Stimulated activated CD4-positive, alpha-beta T cell treated with anti-CD3 and anti-CD28 coated beads, Interleukin-4, amount 100 ng/mL, for 1 hour (primary cell): ENCODE measurements at places on chromosomes 1 and 21.

GRCh38 chr1:175968486-175969172, 225.2 kb upstream of the TNR start:
- DNase-seq = no peak

DNA sequence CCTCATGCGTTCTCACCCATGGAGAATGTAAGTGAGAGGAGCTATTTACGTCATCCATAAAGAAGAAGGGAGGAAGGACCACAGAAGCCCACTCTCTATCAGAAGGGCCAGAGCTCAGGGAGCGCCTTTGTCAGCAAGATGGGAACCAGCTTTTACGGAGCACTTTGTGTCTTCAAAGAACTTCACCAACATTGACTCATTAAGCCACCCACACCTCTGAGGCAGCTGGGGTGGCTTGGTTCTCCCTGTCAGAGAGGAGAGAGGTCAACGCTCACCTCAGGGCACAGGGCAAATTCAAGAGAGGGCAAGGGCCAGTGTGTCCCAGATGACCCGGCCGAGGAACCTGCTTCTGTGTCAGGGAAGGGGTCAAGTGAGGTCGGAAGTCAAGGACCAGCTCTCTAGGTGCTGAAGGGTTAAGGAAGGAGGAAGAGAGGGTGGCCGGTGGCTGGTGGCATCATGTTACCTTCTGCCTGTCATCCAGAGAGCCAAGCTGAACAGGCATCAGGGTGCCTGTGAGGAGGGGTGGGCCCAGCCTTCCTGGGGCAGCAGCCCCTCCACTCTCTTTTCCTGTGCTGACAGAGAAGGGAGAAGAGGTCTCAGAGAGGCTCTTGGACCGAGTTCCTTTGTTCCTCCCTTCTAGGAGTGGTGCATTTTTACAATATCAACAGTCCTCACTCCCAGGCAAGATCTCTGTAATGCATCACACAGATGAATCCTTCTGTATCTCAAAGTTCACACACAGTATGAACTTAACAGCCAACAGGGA, 109.0 kb downstream of the ETS2 start:
- DNase-seq = no peak

- no peak for DNase-seq
Measured at GRCh38 chr1:15081102-15081501, 72.4 kb upstream of the TMEM51 start.

DNA sequence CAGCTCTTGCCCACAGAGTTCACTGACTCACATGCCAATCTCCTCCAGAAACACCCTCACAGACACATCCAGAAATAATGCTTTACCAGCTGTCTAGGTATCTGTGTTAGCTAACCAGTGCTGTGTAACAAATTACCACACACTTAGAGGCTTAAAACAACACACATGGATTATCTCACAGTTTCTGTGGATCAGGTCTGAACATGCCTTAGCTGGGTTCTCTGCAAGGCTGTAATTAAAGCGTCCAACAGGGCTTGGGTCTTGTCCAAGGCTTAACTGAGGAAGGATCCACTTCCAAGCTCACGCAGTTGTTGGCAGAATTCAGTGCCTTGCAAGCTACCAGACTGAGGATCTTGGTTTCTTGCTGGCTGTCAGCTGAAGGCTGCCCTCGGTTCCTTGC, 92.5 kb upstream of the RGS4 start:
- DNase-seq = no peak

DNA sequence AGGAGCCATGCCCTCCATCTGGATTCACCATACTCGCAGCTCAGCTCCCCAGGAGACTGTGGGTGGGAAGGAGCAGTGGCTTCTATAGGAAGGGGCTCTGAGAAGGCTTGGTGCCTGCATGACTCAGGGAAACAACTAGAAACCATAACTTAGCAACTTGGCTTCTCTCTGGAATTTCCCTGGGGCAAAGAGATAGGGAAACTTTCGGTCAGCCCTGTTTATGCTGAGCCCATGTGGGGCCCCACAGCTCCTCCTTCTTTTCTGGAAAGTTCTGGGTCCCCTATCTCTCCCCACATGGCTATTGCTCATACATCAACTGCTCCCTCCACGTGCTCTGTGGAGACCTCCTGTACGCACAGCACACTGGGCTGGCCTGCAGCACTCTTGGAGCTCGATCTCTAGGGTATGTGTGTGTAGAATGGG, 39.3 kb downstream of the PLEKHA6 start:
- DNase-seq = no peak

- no peak for DNase-seq
Measured at GRCh38 chr1:117605164-117605773, 579 bp upstream of the TENT5C start.

DNA sequence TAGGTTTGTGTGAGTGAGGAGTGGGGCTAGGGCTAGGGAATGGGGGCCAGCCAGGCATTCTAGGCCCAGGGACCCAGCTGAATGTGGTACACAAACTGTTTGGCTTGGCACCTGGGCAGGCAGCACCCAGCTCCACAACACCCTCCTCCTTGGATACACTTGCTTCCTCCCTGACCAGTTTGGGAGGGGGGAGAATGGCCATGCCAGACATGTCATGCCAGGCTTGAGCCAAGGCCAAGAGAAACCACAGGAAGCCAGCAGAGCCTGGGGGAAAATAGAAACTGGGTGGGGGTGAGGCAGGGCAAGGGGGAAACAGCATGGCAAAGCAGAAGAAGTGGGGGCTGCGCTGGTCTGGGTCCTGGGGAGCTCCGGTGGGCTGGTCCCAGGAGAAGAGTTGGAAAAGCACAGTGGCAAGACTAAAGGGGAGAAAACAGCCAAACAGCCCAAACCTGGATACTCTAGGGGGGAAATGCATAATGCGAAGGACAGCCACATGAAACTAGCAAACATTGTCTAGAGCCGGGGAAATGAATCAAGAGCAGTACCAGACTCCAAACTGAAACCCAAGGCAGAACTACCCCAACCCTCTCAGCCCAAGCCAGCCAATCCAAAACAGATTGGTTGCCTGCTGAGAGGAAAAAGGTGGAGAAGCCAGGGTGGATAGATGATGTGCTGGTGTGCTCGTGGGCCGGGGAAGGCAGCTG, 47.9 kb downstream of the LGR6 start:
- no peak for DNase-seq

DNA sequence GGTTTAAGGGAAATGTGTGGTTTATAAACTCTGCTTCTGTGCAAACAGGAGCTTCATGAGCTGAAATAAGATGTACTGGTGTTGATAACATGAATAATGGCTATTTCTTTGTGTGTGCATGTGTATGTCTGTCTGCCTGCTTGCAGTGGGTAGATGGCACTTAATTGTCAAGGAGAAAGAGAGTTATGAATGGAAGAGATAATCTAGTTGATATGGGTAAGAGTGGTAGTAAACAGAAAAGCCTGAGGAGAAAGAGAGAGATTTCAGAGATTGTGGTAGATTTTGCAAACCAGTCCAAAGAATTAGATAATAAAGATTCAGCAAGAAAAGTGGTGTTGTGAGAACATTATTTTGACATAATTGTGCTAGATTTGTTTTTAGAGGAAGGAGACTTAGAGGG, 7.7 kb downstream of the SUCO start:
- DNase-seq = no peak

GRCh38 chr1:183543619-183544204, 46.5 kb downstream of the NCF2 start:
- DNase-seq = no peak

GRCh38 chr1:184745929-184746638, 8.6 kb downstream of the EDEM3 start:
- no peak for DNase-seq

- DNase-seq = no peak
Measured at GRCh38 chr1:216183007-216183406, 240.2 kb downstream of the USH2A start.

DNA sequence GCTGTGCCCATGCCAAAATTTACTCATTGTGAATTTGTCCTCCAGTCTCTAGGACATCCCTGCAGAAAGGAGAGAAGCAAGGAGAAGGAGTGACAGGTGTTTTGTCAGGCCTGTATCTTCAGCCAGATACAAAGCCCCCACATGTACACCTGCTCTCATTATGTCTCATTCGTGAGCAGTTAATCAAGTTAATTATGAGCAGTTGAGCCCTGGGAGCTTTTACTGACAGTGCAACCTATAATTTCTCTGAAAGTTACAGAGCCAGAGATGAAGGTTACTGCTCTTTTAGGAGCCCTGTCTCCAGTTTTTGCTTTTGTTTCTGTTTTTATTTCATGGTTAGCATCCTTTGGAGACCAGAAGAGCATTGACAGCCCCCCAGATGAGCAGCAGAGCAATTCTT, 5.0 kb upstream of the ILDR2 start:
- no peak for DNase-seq

GRCh38 chr1:163068716-163069115, 445 bp upstream of the RGS4 start:
- DNase-seq = no peak

- no peak for DNase-seq
Measured at GRCh38 chr1:156664046-156664766, 13.0 kb downstream of the NES start.

DNA sequence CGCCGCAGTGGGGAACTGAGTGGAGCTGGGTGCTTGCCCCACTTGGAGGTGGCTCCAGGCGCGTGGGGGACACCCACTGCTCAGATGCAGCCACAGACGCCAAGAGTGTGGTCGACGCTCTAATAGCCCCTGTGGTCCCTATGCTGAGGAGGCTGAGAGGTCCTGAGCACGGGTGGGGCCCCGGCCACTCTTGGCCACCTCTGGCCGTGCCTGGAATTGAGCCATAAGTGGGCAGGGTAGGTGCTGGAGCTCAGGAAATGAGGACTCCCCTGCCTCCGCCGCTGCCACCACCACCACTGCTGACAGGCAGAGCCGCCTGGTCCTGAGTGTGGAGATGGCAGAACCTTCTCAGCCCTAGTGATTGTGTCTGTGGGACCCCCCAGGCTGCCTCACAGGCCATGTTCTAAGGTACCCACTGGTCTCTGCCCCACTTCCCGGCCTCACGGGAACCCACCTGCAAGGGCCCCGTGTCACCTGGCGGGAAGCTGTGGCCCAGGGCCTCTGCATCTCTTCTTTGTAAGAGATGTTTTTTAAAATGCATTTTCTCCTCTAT, 34.6 kb upstream of the DIP2A start:
- no peak for DNase-seq

GRCh38 chr21:33418691-33419090, 15.5 kb downstream of the IFNGR2 start:
- no peak for DNase-seq

GRCh38 chr1:169488157-169488556, 2.4 kb upstream of the SLC19A2 start:
- no peak for DNase-seq

- no peak for DNase-seq
Measured at GRCh38 chr21:34260277-34261008, 103.4 kb upstream of the KCNE2 start.

DNA sequence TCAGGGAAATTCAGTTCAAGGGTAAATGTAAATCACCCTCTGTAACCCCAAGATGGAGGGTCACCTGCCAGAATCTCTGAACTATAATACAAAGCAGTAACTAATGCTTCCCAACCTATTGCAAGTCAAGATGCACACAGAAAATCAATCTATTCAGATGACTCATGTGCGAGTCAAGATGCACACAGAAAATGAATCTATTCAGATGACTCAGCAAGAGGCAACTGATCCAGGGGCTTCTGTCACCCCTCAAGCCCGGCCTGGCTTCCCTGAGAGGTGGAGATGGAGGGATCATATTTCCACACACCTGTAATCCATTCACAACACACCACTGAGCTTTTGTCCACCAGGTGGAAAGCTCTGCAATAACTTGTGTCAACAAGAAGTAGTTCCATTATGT, 17.4 kb upstream of the HIVEP3 start:
- no peak for DNase-seq

DNA sequence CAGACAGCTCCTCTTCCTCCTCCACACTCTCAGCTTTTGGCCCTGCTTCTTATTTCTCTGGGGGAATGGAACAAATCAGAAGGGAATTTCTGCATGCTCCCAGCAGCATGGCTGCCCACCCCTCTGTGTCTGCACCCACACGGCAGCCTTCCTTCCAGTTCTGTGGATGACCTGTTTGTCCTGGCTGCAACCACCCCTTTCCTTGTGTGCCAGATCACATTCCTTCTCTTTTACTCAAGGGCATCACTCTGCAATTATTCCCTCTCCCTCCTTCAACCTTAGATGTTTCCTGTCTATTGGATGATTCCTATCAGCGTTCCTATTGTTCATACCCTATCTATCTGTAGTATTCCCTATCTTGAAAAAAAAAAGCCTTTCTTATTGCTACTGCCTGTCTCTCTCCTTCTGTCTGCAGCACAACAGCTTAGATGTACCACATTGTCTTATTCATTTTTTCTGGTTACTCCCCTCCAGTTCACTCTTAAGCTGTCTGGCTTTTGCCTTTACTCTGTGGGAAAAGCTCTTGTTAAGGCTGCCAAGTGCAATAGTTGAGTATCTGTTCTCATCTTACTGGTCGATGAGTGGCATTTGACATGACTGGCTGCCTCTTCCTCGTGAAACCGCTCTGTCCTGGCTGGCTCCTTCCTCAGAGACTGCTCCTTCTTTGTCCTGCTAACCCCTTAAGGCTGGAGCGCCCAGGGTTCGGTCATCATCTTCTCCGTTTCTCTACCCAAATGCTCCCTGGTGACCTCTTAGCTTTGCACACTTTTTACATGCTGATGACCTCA, 351.1 kb downstream of the CAMTA1 start:
- DNase-seq = no peak

DNA sequence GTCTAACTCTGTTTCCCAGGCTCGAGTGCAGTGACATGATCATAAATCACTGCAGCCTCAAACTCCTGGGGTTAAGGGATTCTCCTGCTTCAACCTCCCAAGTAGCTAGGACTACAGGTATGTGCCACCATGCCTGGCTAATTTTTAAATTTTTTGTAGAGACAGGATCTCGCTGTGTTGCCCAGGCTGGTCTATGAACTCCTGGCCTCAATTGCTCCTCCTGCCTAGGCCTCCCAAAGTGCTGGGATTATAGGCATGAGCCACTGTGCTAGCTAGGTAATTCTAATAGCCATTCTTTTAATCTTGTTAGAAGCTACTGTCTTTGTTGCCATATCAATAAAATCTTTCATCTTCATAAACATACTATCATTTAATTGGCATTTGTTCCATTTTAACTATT, 13.8 kb upstream of the MAST2 start:
- DNase-seq = no peak

GRCh38 chr1:214454569-214455396, 96.6 kb downstream of the PTPN14 start:
- no peak for DNase-seq

DNA sequence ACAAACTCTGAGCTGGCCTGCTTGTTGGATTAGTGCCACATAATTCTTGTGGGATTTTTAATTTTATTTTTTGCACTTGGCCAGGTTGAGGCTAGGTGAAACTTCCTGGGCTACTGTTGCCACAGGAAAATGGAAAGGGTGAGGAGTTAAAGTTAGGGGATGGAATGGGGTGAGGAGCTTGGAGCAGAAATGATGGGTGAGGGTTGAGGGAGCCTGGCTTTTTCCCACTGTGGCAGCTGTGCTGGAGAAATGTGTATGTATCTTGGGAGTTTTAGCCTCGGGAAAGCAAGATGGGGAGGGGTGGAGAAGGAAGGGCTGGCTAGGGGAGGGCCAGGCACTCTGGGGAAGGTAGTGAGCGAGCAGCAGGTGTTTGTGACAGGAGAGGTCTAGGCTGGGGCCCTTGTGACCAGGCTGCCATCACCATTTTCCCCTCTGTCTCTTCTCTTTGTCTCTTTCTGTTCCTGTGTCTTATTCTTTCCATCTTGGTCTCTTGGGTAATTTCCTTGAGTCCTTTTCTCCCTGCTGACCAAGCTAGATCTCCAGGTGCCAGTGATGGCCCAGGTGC, 2.0 kb downstream of the ZNF687 start:
- DNase-seq = no peak

GRCh38 chr1:26210147-26210870, 19.9 kb downstream of the CATSPER4 start:
- no peak for DNase-seq
